ENCODE measurements at places on chromosomes 5 and 9. TPM values are rescaled to one million over a fixed set of nuclear protein-coding genes. Genes with fewer than 3 reads are reported as not detected.

NACC2 gene
- total RNA-seq, result 24.8 TPM

SH3RF2 gene
- total RNA-seq, result 11.9 TPM

S1PR3 gene
- 10.5 TPM for total RNA-seq

SGCD gene
- total RNA-seq, result 71.9 TPM

SLC1A3 gene
- 0.26 TPM for total RNA-seq

NKD2 gene
- total RNA-seq, result not detected

APBA1 gene
- total RNA-seq, result 14.1 TPM

GNE gene
- total RNA-seq, result 18.4 TPM

ESM1 gene
- 2.2 TPM for total RNA-seq

EPB41L4A gene
- total RNA-seq, result 13.9 TPM

TICAM2 gene
- 19.7 TPM for total RNA-seq

FYB1 gene
- total RNA-seq, result 1.6 TPM

C5 gene
- 12.0 TPM for total RNA-seq

SPAG8 gene
- total RNA-seq, result 1.2 TPM

SPINK13 gene
- total RNA-seq, result 1.4 TPM

MEGF10 gene
- 0.78 TPM for total RNA-seq

ACER2 gene
- 1.6 TPM for total RNA-seq
